ENCODE measurements at places on chromosomes 1 and 21.

DNA sequence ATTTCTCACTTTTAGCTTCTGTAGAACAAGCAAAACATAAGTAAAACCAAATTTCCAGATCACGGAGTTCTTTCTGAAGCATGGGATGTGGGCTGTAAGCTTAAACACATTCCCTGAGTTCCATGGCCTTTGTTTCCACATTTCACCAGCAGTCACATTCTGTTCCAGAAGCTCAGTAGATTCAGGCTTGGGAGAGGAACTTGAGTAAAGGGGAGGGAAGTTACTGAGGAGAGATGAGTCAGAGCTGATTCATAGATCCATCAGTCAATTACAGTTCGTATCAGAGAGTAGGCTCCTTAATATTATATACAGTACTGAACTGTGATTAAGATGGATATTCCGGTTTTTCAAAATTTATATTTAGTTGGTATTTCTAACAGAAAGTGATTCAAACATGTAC, 614.3 kb downstream of the NCAM2 start:
- DNase-seq: no peak

- DNase-seq: no peak
Observed at GRCh38 chr21:41992576-41992975, 17.6 kb downstream of the ZBTB21 start.

- DNase-seq: no peak
Observed at GRCh38 chr1:166432655-166433054, 265.9 kb upstream of the FAM78B start.

DNA sequence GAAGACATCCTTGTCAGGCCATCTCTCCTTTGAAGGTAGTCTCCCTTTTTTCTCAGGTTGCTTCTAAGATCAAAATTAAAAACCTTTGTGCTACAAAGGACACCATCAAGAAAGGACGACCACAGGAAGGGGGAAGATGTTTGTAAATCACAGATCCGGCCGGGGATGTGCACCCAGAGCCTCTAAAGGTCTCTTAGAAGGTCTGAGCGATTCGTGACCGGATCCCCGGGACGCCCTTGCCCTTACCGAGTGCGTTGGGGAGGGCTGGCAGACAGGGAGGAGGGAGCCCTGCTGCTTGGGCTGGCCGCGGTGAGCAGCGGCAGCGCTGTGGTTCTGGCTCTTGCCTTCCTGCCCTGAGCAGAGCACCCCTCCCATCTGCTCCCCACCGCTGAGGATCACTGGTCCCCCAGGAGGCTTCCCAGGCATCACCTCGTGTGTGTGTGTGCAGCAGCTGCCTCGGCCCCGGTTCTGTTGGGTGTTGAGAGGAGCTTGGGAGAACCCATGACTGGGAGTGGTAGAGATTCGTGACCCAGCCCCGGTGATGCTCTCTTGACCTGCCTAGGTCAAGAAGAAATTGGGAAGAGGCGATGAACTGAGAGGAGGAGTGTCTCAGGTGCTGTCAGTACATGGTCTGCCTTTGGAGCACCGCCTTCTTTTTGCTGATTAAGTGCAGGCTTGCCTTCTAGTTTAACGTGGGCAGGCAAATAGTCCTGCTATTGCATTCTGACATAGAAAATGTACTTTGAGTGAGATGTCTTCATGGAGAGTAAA, 34.5 kb downstream of the AGPAT3 start:
- no peak for DNase-seq

DNA sequence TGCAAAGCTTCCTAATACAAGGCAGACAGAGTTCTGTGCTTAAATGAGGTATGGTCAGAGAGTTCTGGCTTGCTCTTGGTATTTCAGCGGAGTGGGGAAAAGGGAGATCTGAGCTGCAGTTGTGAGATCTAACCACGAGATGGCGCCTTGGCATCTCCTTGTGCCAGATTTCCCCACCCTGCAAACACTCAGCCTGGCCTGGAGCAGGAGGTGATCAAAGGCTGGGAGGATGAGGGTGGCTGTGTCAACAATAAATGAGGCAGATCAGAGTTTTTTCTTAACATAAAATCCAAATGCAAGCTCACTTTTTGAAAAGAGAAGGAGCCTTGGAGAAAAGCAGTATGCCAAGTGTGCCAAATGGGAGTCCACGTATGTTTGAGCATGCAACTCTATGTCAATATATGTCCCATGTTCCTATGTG, 4.1 kb upstream of the TFAP2E start:
- peak; percentile 77 for DNase-seq
